ENCODE measurements at places on chromosomes 11 and 22. TPM values are rescaled to one million over a fixed set of nuclear protein-coding genes. Genes with fewer than 3 reads are reported as not detected.

DNA sequence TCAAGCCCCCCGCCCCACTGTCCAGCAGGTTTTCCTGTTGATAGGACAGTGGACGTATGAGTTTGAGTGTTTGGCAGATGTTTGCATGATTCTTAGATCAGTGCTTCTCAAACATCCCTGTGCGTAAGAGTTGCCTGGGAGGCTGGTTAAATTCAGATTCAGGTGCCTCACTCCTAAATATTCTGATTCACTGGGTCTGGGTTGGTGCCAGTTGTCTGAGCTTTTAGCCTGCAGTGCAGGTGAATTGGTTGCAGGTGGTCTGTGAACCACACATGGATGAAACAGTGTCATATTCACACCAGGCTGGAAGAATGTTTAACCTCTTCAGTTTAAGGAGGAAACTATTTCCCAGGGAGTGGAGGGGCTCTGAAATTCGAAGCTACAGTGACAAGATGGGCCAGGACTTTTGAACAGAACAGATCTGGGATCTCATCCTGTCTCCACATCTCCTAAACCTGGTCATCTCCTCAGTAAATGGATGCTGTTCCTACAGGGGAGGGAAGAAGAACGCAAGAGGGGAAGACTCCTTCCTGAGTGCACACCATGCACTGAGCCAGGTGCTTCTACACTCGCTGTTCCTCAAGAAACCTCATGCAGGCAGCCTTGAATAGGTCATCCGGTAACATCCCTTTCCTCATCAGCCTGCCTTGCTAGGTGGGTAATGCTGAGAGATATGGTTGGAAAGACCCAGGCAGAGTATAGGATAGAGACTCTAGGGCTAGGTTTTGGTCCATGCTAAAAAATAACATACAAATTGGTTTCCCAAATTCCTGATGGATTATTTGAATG lies 47.8 kb downstream of the TEAD1 start:
- no peak for DNase-seq

Gene MN1
- total RNA-seq, result 3.3 TPM

Gene OR52I2
- not detected for total RNA-seq

DNA sequence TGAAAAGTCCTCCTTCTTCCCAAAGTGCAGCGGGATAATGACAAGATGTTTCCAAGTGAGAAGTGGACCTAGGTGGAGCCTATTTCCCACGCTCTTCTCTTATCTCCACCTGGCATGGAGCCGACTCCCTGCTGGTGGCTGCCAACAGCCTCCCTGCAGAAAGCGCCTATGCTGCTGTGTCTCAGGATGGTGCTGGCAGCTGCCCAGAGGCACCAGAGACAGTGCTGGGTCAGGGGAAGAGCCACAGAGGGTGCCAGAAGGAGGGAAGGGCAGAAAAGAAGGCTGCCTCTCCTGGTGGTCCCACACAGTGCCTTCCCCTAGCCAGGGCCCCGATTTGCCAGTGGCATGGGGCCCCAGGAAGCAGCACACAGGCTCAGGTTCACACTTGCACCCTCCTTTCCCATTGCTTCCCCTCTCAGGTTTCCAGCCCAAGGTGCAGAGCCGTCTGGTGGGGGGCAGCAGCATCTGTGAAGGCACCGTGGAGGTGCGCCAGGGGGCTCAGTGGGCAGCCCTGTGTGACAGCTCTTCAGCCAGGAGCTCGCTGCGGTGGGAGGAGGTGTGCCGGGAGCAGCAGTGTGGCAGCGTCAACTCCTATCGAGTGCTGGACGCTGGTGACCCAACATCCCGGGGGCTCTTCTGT lies 19.0 kb downstream of the CD5 start:
- no peak for DNase-seq
